Fibroblast of skin of right quadriceps (primary cell): ENCODE measurements at places on chromosomes 1 and 21.

DNA sequence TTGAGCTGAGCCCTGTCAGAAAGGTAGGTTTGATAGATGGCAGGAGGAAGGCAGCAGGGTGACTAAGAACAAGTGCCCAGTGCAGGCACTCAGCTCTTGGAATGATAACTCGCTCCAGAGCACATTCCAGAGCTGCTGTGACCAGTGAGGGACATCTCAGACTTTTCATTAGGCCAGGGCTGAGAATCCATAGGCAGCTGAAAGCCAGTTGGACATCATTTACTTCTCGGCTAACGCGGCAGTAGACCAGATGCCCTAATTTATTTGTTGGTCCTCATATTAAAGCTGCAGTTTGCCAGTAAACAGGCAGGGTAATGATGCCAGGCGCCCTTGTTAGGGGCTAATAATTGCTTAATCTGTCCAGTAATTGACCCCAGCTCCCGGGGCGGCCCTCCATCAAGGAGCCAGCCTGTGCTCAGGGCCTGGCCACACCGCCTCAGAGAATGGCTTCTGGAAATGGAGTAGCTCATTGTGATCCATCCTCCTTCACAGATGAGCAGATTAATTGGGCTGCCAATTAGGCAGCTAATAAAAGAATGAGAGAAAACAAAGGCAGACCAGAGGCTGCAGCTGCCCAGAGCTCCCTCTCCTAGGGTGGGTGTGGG, 122.0 kb downstream of the BEND5 start:
- no peak for DNase-seq

DNA sequence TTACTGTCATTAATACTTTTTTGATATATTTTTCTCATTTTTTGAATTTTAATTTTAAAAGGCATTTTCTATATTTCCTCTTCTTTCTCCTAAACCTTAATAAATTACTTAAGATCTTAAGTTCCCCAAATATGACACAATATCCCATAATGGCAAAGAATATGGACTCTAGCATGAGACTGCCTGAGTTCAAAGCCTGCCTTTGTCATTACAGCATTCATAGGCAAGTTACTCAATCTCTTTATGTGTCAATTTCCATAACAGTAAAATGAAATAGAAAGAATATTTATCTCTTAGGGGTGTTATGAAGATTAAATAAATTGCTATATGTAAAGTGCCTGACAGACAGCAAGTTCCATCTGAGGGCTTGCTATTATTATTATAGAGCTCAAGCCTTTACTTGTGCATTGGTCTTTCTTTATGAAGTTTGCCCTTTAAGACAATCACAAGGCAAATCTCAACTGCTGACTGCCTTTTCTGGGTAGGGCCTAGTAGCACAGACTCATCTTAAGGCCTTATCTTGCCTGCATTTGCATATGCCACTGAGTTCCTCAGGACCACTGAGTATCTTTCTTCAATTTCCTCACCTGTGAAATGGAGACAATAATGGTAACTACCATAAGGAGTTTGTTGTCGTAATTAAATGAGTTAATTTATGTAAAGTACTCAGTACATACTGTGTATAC, 231.0 kb downstream of the NRIP1 start:
- DNase-seq = no peak

DNA sequence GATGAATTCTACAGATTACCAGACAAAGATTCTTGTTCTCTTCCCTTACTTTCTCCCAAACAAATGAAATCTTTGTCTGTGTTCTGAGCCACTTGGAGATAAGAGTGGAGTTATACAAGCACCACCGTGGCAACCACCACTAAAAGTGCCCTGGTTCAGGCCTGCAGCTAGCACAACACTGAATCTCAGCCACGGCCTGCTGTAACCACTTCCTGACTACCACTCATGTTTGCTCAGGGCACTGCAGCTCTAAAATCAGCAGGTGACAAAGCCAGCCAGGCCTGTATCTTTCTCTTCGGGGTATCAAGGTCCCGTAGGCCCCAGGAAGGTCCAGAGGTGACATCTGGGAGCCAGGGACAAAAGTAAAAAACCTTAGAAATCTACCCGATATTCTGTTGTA, 3.2 kb upstream of the OR2T6 start:
- DNase-seq = no peak

- peak; percentile 60 for DNase-seq
These were observed 26.1 kb downstream of the KCNJ15 start for GRCh38 chr21:38282921-38283320.
